HCT116 (cell line): ENCODE measurements at places on chromosomes 13 and 19.

- DNase-seq, result no peak
These were observed 1159.1 kb downstream of the PCDH9 start for GRCh38 chr13:66071029-66071428.

- DNase-seq, result no peak
These were observed 86.5 kb downstream of the RYR1 start for GRCh38 chr19:38519988-38520387.

DNA sequence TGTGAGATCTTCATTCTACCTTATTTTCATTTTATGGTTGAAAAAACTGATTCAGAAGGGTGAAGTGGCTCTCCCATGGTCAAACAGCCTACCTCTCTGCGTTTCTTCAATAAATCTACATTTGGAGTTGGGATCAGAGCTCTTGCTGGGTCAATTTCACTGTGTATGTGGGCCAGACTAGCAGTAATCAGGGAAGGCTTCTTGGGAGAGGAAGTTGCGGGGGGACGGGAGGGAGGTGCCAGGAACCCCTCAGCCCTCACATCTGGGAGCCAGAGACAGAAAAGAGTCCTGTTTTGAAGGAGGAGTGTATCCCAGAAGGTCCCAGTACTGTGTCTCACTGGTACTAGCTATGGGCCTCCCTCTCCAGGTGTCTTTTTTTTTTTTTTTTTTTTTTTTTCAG lies 934 bp downstream of the KXD1 start:
- DNase-seq, result no peak

DNA sequence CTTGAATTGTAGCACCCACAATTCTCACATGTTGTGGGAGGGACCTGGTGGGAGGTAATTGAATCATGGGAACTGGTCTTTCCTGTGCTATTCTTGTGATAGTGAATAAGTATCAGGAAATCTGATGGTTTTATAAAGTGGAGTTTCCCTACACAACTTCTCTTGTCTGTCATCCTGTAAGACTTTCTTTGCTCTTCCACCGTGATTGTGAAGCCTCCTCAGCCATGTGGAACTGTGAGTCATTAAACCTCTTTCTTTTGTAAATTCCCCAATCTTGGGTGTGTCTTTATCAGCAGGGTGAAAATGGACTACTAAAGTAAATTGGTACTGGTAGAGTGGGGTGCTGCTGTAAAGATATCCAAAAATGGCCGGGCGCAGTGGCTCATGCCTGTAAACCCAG lies 215.6 kb downstream of the LIG4 start:
- DNase-seq, result no peak

GRCh38 chr13:33510350-33510970 lies 224.9 kb upstream of the STARD13 start:
- DNase-seq, result no peak

DNA sequence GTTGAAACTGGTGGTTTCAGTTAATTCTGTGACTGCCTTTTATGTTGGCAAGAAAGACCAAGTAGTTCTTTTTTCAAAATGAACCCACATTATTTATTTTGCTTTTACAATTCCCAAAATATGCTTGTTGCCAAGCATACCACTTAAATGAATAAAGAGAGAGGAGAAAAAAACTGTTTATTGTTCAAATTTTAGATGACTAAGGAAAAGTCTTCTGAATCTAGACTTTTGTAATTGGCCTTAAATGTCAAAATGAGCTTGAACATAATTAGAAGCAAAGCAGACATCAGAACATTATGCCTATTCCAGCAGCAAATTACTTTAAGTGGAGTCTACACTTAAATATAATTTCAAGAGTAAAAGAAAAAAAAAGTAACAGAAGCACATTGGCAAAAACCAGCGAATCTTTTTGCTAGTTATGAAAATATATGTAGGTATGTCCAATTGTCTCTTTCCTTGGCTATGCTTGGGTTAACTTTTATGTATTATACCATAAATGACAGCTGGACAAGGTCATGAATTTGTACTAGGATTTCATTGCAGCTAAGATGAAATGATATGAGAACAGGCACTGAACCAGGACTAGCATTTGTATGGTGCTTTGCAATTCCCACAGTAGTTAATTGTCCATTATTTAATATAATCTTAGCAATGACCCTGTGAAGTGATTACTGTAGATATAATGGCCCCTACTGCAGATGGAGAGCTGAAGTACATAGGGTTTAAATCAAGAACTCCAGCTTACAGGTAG lies 211.9 kb downstream of the NALCN start:
- no peak for DNase-seq

DNA sequence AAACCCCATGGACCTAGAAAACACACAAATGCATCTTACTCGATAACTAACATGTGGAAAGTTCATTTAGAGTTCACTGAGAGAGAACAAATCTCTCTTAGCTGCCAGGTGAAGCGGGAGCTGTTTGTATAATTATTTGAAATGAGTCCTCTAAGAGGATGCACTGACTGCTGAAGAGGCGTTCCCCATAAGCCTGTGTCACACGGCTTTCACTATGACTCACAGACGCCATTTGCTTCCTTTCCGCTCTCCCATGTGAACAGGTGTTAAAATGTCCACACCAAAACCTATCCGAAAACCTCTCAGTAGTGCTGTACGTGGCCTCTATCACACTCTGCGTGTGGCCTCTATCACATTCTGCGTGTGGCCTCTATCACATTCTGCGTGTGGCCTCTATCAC lies 101.8 kb downstream of the SOX1 start:
- no peak for DNase-seq

DNA sequence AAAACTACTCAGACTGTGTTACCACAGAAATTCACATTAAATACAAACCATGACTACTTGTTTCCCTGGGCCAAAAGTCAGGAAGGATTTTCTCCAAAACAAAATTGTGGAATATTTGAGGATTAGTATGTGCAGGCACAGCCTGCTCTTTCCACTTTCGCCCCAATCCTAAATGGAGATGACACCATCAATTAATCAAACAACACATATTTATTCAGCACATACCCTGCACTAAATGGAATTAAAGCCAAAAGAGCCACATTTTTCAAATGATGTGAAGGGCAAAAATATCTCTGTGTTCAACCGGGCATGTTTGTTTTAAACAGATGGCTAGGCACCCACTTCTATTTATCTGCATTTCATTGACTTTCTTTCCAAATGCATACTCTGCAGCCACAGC lies 523.1 kb downstream of the DCT start:
- no peak for DNase-seq

- no peak for DNase-seq
These were observed 89.9 kb upstream of the MAB21L1 start for GRCh38 chr13:35566340-35566739.

GRCh38 chr19:19004144-19004543 lies 29.2 kb downstream of the SUGP2 start:
- no peak for DNase-seq

- DNase-seq, result no peak
These were observed 57.4 kb downstream of the TM9SF2 start for GRCh38 chr13:99558570-99559180.

DNA sequence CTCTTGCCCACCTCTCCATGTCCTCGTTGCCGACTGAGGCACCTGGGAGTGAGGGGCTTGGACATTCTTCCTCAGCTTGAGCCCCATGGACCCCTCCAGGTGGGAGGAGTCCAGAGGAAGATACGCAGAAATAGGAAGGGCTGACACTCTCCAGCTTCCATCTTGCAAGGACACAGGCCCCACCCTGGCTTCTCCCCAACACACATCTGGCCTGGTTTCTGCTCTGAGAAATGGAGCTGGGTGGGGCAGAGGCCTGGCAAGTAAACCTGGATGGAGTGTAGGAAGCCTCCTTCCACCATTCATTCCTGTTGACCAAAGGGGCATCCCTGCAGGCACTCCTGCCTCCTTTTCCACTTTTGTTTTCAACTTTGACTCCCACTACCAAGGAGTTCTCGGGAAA lies 50.5 kb downstream of the NFIX start:
- DNase-seq, result no peak

- no peak for DNase-seq
These were observed 24.9 kb upstream of the RNF113B start for GRCh38 chr13:98201984-98202383.

- DNase-seq, result no peak
These were observed 129.2 kb upstream of the PEG3 start for GRCh38 chr19:56969759-56970178.

- no peak for DNase-seq
These were observed 21.5 kb downstream of the ELL start for GRCh38 chr19:18500376-18500775.

DNA sequence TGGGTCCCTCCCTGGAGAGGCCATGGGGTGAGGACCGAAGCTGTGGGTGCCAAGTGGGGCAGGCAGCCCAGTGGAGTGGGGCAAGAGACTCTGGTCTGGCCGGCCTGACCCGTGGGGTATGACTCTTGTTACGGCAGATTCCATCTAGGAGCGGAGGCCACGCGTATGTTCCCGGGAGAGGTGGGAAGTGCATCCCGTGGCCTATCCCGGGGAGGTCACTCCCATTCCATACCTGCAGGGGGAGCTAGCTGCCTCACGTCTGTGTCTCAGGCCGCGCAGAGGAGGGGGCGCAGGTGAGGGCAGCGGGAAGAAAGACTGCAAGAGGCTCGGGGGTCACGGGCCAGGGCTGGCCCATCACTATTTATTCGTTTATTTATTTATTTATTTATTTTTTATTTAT lies 4.9 kb downstream of the CSNK1G2 start:
- DNase-seq, result no peak

DNA sequence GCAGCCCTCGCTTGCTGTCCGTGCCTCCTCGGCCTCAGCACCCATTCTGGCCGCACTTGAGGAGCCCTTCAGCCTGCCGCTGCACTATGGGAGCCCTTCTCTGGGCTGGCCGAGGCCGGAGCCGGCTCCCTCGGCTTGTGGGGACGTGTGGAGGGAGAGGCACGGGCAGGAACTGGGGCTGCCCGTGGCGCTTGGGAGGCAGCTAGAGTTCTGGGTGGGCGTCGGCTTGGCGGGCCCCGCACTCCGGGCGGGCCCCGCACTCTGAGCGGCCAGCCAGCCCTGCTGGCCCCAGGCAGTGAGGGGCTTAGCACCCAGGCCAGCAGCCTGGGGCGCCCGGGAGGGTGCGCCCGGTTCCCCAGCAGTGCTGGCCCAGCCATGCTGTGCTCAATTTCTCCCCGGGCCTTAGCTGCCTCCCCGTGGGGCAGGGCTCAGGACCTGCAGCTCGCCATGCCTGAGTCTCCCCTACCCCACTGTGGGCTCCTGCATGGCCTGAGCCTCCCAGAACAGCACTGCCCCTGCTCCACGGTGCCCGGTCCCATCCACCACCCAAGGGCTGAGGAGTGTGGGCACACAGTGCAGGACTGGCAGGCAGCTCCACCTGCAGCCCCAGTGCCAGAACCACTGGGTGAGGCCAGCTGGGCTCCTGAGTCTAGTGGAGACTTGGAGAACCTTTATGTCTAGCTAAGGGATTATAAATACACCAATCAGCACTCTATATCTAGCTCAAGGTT lies 240.0 kb upstream of the PRR20A start:
- no peak for DNase-seq

- no peak for DNase-seq
These were observed 42.1 kb downstream of the PTPRS start for GRCh38 chr19:5298471-5298901.

DNA sequence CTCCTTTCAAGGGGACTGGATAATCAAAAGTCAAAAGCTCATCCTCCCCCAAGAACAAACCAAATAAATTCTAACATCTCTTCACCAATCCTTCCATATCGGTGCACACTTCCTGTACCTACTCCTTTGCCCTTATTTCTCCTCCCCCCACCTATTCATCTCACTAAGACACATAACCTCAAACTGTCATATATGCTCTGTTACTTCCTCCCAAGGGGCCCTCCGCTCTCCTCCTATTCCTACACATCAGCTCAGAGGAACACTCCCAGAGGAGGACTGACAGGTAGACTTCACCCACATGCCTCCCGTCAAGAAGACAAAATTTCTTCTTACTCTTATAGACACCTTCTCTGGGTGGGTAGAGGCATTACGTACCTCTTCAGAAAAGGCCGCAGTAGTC lies 48.1 kb downstream of the ZNF93 start:
- no peak for DNase-seq

- DNase-seq, result no peak
These were observed 111.1 kb downstream of the AKAP11 start for GRCh38 chr13:42383025-42383424.

DNA sequence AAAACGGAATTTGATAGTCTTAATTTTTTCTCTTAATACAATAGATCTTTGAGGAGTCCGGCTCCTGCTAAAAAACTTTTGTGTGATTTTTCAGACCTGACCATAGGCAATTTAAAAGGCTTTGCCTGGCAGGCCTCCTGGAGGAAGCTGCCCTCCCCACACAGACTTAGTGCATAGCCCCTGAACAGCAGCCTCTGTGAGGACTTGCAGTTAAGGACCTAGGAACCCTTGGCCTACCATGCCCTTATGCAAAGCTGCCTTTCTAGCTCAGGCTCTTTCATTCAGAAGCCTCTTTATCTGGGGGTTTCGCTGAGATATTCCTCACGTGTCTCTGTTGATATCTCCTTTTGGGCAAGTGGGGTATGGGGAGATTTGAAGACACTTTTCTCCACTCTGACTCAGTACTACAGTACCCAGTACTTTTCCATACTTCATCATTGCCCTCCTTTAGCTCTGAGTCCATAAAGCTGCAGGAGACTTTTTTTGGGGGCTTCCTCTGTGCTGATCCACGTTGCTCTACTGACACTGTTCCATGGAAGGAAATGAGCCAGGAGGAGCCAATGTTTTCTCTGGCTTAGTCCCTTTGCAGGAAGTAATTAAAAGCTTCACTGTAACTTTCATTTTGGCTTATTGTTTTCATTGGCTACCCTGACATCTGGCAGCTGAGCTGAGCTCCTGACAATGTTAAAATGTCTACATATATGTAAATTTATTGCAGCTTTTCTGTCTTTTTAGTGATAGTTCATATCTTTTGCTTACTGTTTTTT lies 283.1 kb downstream of the TDRD3 start:
- DNase-seq, result no peak

GRCh38 chr13:42396901-42397655 lies 125.1 kb downstream of the AKAP11 start:
- DNase-seq, result no peak

- no peak for DNase-seq
These were observed 4.7 kb upstream of the IRS2 start for GRCh38 chr13:109790942-109791605.

DNA sequence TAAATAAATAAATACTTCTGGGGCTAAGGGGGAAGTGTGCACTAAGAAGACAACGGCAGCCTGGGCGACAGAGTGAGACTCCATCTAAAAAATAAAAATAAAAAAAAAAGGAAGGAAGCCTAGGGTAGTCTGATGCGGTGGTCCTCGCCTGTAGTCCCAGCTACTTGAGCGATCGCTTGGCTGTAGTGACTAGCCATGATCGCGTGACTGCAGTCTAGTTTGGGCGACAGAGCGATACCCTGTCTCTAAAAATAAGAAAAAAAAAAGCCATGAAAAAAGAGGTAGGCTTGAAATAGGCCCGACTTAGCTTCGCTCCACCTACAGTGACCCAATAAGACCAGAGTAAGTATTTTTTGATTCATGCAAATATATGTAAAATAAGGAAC lies 661 bp upstream of the BABAM1 start:
- DNase-seq, result no peak
